ENCODE measurements at places on chromosomes 4 and X.
A peak's percentile ranks its signal among the peaks of the same experiment; 100 is the strongest.

DNA sequence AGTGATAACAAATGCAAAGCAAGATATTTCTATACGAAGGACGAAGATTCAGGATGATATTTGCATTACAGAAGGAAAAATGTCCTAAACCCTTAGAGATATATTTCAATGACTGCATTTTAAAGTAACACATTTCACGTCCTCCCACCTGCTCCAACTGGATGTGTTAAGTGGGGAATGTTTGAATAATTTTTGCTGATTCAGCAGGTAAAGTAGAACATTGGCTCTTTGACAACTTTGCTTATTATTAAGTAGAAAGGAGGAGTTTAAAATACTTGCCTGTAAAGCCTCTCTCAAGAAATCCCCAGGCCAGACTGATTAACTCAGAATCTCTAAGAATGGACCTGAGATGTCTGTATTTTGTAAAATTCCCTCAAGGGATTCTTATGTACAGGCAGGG lies 1165.2 kb upstream of the PRKX start:
- no peak for DNase-seq

DNA sequence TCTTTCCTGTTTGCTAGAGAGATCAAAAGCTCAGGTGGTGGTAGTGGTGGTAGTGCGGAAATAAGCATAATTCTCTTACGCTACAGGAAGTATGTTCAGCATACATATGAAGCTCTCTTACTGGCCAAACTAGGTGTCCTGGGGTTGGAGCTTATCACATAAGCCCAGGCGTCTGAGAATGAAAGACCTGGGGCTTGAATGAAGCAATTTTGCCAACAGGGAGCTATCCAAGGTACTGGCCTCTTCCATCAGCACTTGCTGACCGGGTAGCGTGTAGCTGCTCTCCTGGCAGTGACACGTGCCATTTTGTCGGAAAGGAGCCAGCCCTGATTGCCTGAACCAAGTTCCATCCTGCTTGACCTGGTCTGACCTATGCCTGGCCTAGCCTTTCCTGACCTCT lies 65.9 kb upstream of the HPF1 start:
- DNase-seq: peak; percentile 46

DNA sequence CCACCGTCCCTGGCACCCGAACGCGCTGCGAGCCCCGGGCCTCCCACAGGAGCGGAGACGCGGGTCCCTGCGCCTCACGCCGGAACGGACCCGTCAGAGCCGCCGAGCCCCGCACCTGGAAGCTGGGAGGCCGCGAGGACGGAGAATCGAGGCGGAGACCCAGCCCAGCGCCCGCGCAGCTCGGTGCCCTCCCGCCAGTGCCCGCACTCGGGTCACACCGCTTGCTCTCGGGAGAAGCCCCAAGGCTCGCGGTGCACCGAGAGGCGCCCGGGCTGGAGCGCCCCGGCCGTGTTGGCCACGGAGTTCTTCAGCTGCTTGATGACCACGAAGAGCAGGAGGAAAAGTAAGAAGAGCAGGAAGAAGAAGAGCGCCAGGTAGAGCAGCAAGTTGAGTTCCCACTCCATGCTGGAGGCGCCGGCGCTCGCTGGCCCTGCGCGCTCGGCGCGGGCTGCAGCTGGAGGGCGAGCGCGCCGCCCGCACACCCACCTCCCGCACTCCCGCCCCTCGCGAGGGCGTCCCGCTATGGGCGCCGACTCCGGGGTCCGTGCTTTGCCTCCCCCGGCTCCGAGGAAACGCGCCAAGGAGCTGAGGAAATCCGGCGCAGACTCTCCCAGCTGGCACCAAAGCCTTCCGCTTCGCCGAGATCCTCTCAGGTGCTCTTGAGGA lies at the start of gene SMIM43:
TSS of gene SMIM43 (minus strand) at position 463 of the 666 bp plus-strand sequence. CDS start at position 404, 59 bp downstream.
- DNase-seq: peak; percentile 39

DNA sequence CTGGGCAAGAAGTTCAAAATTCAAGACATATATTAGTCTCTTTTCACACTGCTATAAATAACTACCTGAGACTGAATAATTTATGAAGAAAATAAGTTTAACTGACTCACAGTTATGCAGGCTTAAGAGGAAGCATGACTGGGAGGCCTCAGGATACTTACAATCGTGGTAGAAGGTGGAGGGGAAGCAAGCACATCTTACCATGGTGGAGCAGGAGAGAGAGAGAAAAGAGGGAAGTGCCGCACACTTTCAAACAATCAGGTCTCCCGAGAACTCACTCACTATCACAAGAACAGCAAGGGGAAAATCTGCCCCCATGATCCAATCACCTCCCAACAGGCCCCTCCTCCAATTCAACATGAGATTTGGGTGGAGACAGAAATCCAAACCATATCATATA lies 273.3 kb upstream of the RASGEF1B start:
- no peak for DNase-seq

- no peak for DNase-seq
Measured at GRCh38 chr4:18999595-18999994, 978.0 kb upstream of the LCORL start.

- DNase-seq: no peak
Measured at GRCh38 chrX:123263270-123263669, 79.2 kb downstream of the GRIA3 start.

DNA sequence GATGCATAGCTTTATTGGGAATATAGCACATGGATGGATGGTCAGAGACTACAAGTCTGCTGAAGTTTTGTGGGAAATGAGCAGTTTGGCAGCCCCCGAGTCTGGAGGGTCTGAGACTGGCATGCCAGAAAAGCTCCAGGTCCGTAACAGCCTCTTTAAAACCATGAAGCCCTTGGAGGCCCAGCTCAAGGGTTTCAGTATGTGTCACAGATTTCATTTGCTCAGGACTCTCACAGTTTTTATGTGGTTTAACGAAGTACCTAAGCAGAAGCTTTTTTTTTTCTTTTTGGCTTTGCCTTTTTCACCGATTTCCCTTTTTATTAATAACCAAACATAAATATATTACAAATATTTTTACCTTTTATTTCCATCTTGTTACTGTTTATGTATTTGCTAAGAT lies 30.6 kb upstream of the TMEM184C start:
- DNase-seq: no peak

- DNase-seq: no peak
Measured at GRCh38 chr4:170231377-170231776, 141.6 kb upstream of the AADAT start.

- DNase-seq: no peak
Measured at GRCh38 chr4:121584836-121585235, 111.9 kb downstream of the ANXA5 start.

DNA sequence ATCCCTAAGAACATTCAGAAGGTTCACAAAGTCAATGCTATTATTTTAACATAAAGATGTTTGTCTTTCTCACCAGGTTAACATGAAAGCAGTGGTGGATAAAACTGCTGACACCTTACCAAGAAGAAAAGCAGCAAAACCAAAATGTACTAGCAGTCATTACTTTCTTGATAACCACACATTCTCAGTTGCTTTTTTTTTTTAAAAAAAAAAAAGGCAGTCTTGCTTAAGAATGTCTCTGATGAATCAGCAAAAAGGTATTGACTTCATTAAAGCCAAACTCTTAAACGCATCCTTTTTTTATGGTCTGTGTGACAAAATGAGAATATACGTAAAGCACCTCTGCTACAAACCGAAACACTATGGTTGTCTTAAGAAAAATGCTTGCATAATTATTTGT lies 31.9 kb downstream of the CDKL2 start:
- DNase-seq: no peak

- no peak for DNase-seq
Measured at GRCh38 chr4:27913738-27914137, 1053.1 kb downstream of the STIM2 start.

DNA sequence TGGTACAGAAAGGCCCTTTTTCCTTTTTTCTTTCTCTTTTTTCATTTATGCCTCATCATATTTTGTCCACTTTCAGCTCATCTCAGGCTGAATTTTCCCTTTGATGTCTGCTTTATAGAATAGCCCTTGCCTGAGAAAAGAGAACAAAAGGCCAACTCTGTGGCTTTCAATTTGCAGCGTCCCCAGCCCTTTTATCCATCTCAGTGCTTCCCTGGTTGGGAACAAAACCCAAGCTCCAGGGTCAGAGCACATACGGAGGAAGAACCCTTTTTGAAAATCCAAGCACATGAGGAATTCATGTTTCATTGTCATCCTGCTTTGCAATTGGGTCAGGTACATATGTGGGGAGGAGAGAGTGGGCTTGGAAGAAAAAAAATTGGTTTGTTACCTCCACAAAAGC lies 47.5 kb downstream of the TMEM164 start:
- DNase-seq: no peak

- DNase-seq: no peak
Measured at GRCh38 chr4:173834151-173834550, 304.1 kb upstream of the HAND2 start.

- no peak for DNase-seq
Measured at GRCh38 chr4:40316333-40316781, 18.8 kb upstream of the CHRNA9 start.

DNA sequence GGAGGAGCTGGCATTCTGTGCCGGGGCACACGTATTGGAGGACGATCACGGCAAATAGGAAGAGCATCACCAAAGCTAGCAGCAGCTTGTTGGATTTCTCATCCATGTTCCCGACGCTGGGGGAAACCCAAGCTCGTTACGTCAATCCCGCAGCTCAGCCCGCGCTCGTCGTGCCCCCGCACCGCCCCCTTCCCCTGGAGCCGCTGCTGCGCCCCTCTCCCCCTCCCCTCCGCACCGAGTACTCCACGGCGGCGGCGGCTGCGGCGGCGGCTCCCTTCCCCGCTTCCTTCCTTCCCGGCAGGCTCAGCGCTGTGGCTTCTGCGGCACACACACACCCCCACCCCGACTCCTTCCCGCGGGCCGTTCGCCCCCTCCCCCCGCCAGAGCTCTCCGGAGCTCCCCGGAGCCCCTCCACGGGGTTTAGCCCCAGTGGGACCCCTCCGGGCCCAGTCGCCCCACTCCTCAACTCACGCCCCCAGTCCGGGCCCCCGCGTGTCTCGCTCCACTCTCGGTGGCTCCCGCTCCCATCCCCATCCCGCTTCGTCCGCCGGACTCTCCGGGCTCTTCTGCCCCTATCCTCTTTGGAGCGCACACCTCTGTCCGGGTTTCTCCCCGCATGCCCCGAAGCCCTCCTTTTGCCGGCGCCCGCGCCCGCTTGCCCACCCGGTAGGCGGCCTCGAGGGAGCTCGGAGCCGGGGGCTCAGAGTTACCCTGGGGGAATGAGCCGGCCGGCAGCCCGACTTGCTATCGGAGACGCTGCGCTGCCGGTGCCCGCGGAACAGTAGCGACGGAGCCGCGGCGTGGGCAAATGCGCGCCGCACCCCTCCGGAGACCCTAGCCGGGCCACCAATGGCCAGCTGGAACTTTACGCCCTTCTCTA lies 978 bp downstream of the HS6ST2 start:
- peak; percentile 62 for DNase-seq

All from left hindlimb (tissue), 1 donor.